ENCODE measurements at places on chromosomes 13 and 19.

DNA sequence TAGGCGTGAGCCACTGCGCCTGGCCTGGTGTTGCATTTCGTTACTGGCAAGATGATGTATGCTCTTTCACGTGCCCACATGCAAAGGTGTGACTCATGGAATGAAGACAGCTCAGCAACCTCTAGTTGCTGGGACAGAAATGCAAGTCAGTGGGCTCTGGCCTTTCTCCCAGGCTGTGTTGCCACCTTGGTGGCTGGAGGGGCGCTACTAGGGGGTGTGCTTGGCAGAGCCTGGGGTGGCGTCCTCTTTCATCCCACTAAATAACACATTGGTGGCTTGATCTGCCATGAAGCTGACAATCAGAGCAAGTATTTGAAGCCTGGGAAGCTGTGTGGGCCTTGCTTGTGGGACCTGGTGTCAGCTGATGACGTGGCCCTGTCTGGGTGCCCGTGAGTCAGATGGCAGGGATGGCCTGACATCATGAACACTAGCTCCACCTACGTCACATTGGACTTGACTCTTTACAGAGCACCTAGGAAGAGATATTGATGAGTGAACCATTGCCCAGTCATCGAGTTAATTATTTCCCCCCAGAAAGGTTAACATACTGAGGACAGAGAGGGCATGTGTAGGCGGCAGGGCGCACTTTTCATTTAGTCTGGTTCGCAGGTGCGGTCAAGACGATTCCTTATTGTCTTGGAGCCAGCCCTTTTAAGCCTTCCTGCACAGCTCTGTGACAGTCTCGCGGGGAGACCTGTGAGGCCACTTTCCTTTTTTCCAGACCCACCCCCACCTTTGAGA is 154.2 kb downstream of the TM9SF2 start:
- peak; percentile 61 for DNase-seq

GRCh38 chr13:106376401-106377112 is 158.9 kb downstream of the EFNB2 start:
- DNase-seq, result peak; percentile 62

DNA sequence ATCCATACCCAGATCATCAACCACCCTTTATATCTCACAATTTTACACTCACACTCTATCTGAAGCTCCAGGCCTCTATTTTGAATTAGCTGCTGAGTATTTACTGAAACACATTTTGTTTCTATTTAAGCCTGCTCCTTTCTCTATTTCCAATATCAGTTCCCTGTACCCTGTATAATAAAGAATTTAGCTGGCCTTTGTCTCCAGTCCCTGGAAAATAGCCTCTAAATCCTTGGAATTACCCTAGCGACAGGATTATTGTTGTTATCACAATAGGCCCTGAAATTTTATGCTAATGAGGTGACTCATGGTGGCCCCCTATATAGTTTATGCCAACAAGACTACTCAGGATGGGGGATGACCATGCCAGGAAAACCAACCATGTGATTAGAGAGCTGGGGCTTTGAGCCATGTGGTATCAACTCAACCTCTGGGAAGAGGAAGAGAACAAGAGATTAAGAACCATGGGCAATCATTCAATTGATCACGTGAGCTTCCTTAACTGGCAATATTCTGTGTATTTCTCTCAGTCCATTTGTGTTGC is 72.7 kb downstream of the KATNAL1 start:
- DNase-seq, result peak; percentile 45

DNA sequence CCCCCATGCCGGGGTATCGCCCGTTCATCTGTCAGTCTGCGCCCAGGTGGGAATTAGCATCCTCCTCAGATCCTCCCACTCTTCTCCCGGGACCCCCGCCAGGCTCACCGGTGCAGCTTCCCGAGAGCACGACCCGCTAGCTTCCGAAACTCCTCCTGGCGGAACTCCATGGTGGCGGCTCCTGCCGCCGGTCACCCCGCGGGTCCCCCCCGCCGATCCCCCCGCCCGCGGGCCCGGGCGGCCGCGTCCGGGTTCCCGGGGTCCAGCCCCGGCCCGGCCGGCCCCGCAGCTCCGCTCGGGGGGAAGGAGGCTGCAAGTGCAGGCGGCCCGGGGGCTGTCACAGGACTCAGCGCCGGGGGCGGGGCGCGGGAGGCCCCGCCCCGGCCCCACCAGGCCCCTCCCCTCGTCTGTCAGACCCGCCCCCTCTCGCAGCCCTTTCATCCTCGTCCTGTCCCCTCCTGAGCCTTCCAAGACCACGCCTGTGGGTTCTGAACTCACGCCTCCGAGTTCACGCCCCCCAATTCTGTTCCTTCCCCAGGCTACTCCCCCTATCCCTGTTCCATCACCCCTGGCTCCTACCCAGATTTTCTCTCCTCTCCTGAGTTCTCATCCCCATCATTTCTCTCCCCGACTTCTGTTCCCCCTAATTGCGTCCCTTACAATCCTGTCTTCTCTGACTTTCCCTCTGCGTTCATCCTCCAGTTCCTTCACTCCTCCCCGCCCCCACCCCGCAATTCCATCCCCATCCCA is at the start of gene SLC17A7:
Gene SLC17A7, minus strand, starts transcription at position 318 of the 750 bp plus-strand sequence. Its CDS starts 148 bp downstream, at position 170.
- peak; percentile 59 for DNase-seq

GRCh38 chr13:35714588-35715377 is 238.3 kb upstream of the MAB21L1 start:
- DNase-seq, result peak; percentile 27

DNA sequence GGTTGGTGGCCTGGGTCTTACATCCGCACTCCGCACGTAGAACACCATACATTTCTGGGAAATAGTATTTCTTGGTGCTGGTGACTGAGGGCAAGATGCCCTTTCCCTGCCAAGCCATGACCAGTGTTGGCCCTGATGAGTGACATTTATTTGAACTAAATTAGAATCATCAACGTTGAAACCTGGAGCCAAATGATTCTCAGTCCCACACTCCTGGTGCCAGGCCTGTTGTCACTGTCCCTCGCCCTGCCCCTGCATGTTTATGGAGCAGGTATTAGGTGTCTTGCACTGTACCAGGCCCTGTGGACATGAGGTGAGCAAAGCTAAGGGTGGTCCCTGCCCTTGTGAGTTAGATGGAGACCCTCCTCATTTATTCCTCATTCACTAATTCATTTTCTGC is 5.8 kb downstream of the CHST8 start:
- no peak for DNase-seq

GRCh38 chr19:47058621-47059022 is 10.2 kb upstream of the TMEM160 start:
- no peak for DNase-seq

DNA sequence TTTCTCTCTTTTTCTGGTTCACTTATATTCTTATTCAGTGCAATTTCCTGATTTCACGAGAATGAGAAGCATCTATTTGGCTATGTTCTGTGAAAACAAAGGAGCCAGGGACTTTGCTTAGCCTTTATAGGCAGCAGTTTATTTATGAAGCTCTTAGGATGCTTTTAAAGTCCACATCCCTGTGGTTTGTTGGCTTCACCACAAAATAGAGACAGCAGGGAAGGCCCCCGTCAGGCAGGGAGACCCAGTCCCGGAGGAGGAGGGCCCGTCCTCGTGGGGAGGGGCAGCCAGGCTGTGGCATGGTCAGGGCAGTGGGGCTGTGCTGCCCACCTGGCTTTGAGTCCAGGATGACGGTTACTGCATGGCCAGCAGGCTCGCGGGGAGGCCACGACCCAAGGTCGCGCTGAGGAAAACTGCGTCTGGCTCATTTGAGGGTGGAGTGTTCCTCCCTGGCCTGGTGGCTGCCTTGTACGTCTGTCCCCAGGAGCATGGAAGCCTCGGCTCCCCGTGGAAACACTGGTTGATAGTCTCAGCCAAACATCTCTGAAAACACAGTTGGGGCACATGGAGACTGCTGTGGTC is 92.7 kb downstream of the ATP11A start:
- DNase-seq, result no peak

DNA sequence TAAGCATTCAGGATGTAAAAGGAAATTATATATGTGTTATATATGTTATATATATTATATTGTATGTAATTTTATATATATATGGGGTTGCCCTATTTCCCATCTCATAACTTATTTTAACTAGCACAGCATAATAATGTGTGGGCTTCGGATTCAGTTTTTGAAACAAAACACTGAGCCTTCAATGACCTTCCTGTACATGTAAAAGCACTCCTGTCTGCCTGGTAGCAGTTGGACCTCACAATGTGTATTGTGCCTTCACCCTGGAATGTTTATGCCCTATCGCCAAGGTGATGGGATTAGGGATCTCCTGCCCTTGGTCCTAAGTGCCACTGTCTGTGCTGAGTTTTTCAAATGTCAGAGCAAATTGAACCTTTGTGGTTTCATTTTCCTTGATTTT is 968.8 kb downstream of the TUBA3C start:
- no peak for DNase-seq

GRCh38 chr19:45809643-45810159 is 5.4 kb downstream of the RSPH6A start:
- DNase-seq, result peak; percentile 86

GRCh38 chr13:18949970-18950369 is 231.7 kb downstream of the TUBA3C start:
- no peak for DNase-seq

- no peak for DNase-seq
These were observed 46.3 kb upstream of the KATNAL1 start for GRCh38 chr13:30353471-30354215.

- peak; percentile 48 for DNase-seq
These were observed 9.5 kb upstream of the TLE5 start for GRCh38 chr19:3071768-3072167.

GRCh38 chr13:108276060-108276459 is 6.5 kb downstream of the TNFSF13B start:
- no peak for DNase-seq

GRCh38 chr13:67100730-67101129 is 129.4 kb downstream of the PCDH9 start:
- no peak for DNase-seq

DNA sequence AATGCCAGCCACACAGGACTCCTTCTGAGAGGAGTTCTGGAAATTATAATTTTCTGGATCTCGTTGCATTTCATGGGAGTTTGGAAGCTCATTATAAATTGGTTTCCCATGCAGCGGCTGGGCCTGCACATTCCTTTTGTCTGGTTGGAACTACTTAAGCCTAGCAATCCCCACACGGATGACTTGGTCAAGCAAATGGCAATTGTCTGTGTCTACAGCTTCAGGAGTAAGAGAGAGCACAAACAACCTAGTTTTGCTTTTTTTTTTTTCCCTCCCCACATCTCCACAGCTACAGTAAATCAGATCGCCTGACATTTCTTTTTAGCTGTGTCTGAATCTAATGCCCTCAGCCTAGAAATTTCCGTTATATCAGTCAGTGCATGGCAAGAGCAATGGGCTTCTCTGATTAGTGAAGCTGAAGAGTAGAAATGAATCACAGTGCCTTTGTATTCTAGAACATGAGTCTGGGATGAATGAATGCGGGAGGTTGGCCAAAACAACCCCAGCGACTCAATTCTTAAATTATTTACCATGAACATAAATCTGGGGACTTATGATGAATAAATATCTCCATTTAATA is 15.1 kb downstream of the PCDH8 start:
- peak; percentile 12 for DNase-seq

DNA sequence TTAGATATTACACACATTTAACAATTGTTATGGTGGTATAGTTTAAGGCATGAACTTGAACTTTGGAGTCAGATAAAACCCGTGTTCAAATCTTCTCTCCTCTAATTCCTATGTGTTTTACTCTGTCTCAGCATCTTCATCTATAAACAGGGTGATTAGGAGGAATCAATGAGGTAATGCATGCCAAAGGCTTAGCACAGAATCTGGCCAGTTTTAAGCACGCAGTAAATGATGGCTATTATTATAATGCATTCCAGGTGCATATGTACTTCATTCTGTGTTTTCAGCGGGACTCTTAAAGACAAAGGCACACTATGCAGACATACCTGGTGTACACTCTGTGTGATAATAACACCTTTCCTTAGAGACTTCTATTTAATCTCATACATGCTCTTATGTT is 88.0 kb upstream of the FRY start:
- DNase-seq, result peak; percentile 87

- peak; percentile 58 for DNase-seq
These were observed 10.1 kb upstream of the INSL3 start for GRCh38 chr19:17831419-17831888.

DNA sequence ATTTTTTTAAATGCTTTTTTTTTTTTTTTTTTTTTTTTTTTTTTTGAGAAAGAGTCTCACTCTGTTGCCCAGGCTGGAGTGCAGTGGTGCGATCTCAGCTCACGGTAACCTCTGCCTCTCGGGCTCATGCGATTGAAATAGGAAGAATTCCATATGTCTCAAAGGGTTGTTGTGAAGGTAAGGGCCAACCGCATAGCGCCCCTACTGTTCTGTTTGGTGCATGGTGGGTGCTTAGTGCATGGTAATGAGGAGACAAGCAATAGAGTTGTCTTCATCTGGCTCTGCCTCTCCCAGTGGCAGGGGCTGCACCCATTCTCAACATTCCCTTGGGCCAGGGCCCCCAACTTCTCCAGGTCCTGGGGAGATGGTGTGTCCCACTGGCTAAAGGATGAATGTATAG is 68.7 kb downstream of the RASL11A start:
- peak; percentile 24 for DNase-seq

GRCh38 chr19:8576273-8576993 is 809 bp downstream of the MYO1F start:
- DNase-seq, result no peak

DNA sequence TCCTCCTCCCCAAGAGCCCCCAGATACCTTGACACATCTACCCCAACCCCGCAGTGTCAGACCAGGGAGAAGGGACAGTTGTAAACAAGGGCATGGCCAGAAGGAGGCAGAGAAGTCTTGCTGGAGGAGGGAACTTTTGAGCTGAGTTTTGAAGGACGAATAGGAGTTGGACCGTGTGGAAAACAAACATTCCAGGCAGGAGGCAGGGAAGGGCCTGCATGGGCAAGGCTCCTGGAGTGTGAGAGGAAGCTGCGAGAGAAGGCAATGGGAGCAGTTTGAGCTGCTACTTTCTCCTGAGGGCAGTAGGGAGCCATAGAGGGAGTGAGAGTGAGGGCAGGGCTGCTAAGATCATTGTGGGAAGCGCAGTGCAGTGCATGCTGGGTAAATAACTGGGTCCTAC is 23.3 kb downstream of the IL12RB1 start:
- DNase-seq, result peak; percentile 42

GRCh38 chr13:79501538-79502232 is 20.7 kb downstream of the NDFIP2 start:
- no peak for DNase-seq

- no peak for DNase-seq
These were observed 290.8 kb downstream of the FOXO1 start for GRCh38 chr13:40375489-40376171.

DNA sequence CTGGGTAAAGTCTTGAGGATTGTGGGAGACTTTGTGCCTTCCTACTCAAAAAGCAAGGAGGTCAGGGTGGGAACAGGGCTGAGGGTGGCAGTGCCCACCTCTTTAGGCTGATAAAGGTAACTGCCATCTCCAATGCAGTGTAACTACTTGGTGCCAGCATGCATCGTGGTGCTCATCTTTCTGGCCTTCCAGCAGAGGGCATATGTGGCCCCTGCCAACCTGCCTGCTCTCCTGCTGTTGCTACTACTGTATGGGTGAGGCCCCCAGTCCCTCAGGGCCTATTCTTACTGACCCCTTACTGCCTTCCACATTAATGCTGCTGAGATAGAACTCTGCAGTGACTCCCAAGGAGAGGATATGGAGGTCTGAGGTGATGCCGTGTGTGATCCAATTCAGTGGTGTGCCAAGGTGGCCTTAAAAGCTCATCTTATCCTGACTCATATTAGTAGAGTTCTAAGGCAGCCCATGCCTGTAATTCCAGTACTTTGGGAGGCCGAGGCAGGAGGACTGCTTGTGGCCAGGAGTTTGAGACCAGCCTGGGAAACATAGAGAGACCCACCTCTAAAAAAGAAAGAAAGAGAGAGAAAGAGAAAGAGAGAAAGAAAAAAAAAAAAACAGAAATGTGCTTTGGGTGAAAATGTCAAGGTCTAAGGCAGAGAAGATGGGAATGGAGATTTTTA is 9.7 kb upstream of the ARHGAP45 start:
- DNase-seq, result peak; percentile 50

- DNase-seq, result no peak
These were observed 1.1 kb downstream of the ZNF550 start for GRCh38 chr19:57558525-57558924.

Data from NCI-H69 (cell line).